Mucosa of descending colon (tissue), 3 donors: ENCODE measurements at places on chromosomes 12 and 14. TPM values are rescaled to one million over a fixed set of nuclear protein-coding genes. Genes with fewer than 3 reads are reported as not detected.

GZMB gene
- total RNA-seq = 2.4 TPM

NRL gene
- total RNA-seq = 4.5 TPM

PTGDR gene
- 20.9 TPM for total RNA-seq

RIMBP2 gene
- total RNA-seq = 2.3 TPM

SDSL gene
- 24.0 TPM for total RNA-seq

SLCO1B3 gene
- not detected for total RNA-seq

FAM222A gene
- 4.4 TPM for total RNA-seq

SYT1 gene
- 11.8 TPM for total RNA-seq

AHNAK2 gene
- 20.3 TPM for total RNA-seq

TMEM119 gene
- total RNA-seq = 7.0 TPM

KRT82 gene
- not detected for total RNA-seq

BEGAIN gene
- total RNA-seq = 2.5 TPM

NTS gene
- total RNA-seq = not detected
